ENCODE measurements at places on chromosomes 6 and 20.

- no peak for DNase-seq
Observed at GRCh38 chr6:64301307-64302236, 666.0 kb downstream of the PHF3 start.

DNA sequence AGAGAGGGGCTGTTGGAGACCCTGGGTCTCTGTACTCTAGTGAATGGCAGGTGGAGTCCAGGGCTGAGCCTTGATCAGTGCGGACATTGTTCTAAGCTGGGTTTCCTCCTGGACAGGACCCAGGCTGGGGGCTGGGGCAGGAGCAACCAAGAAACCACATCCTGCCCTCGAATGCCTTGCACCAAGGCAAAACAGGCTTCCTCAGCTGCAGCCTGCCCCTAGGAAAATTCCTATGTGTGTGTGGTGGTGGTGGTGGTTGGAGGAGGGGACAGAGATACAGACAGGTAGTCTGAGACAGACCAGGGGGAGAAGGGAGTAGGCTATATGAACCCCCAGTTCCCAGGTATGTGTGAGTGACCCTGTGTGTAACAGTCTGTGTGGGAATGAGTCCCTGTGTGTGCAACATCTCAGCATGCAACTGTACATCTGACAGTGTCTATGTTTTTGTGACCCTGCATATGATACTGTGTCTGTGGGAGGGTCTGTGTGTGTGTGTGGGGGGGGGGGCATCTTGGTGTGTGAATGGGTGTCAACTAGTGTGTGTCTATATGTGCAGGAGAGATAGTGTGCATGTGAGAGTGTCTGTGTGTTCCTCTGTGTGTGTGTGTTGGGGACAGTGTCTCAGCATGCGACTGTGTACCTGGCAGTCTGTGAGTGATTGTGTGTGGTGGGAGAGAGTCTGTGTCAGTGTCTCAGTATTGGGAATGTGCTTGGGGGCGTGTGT lies 3.0 kb downstream of the GLP1R start:
- DNase-seq = no peak

- DNase-seq = no peak
Observed at GRCh38 chr20:57188576-57189079, 77.8 kb downstream of the BMP7 start.

- DNase-seq = no peak
Observed at GRCh38 chr6:63140114-63140513, 71.2 kb upstream of the FKBP1C start.

DNA sequence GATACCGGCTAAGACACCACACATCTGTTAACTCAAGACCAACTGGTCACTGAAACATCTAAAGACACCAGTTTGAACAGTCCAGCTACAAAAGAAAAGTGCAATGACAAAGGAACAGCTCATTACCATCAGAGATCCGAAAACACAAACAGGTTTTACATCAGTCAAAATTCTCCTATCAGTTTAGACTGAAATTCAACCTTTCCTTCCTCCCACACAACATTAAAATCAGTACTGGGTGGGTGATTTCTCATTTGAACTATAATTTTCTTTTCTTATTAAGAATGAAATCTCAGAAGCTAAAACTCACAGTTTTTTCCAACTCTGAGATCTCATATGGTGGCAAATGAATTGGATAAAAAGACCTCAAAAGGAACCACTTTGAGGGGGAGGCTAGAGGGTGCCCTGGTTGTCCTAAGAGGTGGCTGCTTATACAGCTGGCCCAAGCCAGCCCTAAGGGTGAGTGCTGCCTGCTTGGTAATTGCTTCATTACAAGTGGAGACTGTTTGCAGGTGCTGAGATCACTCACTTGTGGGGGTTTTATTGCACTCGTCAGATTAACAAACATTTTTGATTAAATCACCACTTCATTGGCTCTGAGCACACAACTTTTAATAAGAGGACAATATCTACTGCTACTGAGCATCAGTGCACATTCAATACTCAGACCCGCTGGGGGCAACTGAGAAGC lies 4.3 kb downstream of the CCDC167 start:
- DNase-seq = no peak

DNA sequence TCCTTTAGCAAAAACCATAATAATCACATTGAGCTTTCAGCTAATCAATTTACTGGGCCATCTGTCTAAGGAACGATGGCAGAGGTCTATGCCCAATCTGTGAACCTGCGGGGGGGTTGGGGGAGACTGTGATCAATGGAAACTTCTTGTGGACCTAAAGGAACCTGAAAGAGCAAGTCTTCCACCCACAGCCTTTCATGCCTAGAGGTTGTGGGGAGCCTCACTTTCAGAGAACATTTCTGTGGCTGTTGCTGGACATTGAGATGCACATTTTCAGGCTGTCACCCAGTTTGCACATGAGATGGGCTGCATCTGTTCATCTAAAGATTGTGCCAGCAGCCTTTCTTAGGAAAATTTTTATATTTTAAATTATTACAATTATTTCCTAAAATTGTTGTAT lies 310.0 kb upstream of the SPTLC3 start:
- DNase-seq = no peak

GRCh38 chr6:112939563-112939962 lies 592.4 kb downstream of the RFPL4B start:
- DNase-seq = no peak

- DNase-seq = no peak
Observed at GRCh38 chr6:129704708-129705107, 5.3 kb downstream of the ARHGAP18 start.

DNA sequence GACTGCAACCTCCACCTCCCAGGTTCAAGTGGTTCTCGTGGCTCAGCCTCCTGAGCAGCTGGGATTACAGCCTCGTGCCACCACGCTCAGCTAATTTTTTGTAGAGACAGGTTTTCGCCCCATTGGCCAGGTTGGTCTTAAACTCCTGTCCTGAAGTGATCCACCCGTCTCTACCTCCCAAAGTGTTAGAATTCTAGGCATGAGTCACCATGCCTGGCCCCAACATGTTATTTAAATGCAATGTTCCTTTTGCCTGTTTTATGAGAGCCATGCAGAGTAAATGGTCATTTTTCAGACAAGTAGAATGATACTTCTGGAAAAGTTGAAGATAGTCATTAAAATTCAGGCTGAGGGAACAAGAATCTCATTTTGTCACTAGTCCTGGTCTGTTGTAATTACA lies 43.8 kb upstream of the RPS6KA2 start:
- no peak for DNase-seq
